GM10248 (cell line): ENCODE measurements at places on chromosomes 2 and 18.
A peak's percentile ranks its signal among the peaks of the same experiment; 100 is the strongest.

DNA sequence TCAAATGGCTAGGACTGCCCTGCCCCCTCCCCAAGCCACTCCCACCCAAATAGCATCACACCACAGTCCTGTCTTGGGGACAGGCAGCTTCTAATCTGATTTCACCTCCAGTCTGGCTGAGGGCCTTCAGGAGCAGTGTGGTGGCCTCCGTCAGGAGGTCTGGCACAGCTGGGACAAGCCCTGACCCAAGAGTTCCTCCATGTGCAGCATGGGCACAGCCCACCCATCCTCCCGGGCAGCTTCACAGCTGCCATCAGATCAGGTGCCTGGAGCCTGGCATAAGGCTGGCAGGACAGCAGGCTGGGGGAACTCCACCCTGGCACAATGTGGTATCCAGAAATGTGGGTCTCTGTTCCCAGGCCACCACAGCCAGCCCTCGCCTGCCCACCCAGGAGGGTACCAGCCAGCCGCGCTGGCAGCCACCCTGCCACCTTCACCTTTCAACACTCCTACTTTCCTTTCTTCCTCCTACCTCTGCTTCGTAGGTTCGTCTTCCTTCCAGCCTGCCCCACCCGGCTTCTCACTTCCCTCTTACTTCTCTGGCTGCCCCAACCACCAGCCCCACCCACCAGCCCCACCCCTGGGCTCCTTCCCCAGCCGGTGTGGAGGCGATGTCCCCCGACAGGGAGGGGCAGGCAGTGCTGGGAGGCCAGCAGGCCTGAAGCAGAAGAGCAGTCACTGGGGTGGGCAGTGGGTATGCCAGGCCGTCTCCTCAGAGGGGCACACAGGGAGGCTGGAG, at the start of gene CAPG:
Gene CAPG (minus strand): TSS at position 522 of the 739 bp plus-strand sequence. CDS start 8,221 bp downstream, outside the sequence.
- DNase-seq, result peak; percentile 86

DNA sequence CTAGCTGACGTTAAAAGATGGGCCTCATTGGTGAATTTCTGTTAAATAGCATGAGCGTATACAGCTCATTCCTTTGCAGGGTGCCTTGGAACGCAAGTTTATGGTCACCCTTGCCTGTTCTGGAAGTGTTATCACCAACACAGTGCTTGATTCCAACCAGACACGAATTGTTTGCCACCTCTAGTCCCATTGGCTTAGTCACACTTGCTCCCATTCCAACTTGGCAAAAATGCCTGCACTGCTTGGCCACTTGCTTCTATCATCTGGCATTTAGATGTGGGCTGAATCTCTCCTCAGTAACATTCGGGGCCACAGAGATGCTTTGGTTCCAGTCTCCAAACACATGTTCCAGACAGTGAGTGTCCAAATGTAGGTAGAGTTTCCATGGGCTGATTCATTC, 27.5 kb upstream of the ACVR1 start:
- DNase-seq, result no peak

GRCh38 chr2:173578404-173579107, 223.9 kb downstream of the CDCA7 start:
- DNase-seq, result no peak

GRCh38 chr2:47079515-47080412, 75.3 kb downstream of the STPG4 start:
- DNase-seq, result no peak

GRCh38 chr18:10453806-10454680, at the start of gene APCDD1:
TSS of gene APCDD1 (plus strand) at chr18:10454635. CDS start at chr18:10454982, 347 bp downstream.
- peak; percentile 35 for DNase-seq

DNA sequence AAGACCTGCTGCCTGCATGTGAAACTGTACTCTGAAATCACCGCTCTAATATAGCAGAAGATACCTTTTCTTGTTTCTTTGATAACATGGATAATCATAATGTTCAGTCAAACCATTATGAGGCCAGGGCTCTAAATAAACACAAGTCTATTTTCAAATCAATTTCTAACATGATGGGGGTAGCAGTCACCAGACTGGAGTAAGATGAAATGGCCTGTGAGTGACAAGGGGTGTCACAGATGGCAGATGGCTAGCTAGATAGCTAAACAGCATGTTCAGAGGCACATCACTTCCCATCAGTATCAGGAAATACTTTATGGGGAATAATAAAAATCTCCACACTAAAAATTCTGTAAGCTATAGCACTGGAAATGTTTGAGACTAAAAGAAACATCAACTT, 14.0 kb downstream of the MBD2 start:
- no peak for DNase-seq

DNA sequence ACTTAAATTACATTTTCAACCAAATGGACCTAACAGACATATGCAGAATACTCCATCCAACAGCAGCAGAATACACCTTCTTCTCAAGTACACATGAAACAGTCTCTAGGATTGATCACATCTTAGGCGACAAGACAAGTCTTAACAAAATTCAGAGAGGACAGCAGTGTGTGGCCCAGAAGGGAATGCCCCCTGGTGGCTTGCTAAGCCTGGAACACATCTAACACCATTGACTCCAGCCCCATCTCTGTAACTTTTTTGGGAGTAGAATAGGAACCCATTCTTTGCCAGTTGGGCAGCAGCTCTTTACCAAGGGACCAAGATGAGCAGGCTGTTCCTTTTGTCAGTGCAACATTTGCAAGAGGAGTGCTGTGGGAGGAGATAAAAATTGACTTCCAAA, 249.9 kb downstream of the PLCL1 start:
- peak; percentile 37 for DNase-seq

GRCh38 chr2:100406120-100406508, 11.4 kb downstream of the CHST10 start:
- no peak for DNase-seq

DNA sequence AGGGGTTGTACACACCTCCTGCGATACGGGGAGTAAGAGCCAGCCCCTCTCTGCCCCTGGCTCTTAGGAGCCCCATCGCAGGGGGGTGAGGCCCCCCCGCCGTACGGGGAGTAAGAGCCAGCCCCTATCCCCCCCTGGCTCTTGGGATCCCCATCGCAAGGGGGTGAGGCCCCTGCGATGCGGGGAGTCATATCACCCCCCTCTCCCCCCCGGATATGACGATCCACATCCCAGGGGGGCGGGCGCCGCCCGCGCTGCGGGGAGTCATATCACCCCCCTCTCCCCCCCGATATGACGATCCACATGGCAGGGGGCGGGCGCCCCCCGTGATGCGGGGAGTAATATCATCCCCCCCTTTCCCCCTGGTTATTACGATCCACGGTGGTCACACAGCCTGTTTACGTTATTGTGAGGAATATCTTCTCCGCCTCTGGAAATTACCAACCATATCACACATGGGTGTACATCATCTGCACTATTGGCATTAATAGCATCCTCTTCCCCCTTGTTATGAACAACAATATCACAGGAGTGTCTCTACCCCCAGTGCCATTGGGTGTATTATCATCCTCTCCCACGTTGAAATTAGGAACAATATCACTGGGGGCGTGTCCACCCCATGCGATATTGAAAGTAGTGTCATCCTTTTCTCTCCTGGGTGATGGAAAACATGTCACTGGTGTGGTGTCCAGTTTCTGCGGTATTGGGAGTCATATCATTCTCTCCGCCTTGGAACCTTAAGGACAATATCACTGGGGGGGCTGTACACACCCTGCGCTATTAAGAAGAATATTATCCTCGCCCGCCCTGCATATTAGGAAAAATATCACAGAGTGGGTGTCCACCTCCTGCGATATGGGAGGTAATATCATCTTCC, 24.7 kb upstream of the NAGK start:
- DNase-seq, result no peak

GRCh38 chr2:196586511-196586991, 53.0 kb upstream of the CCDC150 start:
- no peak for DNase-seq

DNA sequence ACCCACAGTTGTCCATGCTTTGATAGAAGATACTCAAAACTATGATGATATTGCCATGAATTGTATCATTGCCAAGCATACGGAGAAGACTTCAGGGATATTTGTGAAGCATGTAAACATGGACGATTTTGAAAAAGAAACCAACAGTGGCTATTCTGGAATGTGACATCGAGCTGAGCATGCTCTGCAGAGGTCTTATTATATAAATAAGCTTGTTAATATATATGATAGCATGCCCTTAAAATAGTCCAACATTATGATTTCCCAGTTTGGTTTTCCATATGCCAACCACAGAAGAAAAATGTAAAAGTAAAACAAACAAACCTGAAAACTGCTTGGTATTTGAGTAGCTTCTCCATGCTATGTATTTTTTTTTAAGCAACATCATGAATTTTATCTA, 159.1 kb downstream of the LNPK start:
- DNase-seq, result no peak
